ENCODE measurements at places on chromosomes 2 and 18.

DNA sequence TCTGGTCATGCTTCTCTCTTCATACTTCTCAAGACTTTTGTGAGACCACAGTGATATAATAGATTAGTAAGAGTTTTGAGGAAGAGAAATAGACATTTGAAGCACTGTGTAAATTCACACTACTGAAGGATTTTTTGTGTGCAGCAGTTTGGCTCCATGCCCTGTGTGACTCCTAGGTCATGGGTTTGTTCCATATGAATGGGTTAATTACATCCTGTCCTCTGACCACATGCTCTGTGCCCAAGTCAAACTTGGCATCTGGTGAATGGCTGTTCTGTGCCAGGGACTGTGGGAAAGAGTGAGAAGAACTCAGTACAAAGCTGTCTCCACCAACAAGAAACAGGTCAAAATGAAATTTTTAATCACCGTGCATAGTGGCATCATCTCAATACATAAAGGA, 304.0 kb downstream of the LNPK start:
- no peak for DNase-seq

DNA sequence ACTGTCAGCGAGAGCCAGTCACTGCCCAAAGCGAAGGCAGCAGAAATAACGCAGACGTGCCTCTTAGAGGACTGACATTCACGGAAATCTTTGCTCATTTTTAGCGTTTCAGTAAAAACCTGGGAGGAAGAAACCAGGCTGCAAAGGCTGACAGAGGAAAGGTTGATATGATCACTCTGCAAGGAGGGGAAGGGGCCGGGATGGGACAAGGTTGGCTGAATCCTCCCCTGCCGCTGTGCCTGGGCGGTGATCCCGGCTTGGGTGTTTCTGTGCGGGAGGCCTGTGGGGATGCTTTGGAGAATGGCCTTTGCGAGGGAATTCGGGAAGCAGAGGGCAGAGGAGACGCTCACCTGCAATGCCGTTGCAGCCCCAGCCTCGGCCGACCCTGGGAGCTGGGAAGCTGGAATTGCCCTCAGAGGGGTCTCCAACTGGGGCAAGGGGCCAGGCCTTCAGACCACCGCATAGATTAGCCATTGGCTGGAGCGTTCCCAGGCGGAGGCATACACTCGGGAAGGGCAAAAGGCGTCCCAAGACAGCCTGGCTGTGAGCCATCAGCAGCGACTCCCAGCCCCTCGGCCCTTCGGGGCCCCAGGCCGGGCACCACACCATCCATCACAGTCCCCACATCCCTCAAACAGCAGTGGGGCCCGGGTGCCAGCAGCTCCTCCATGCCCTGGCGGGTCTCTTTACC, 111.7 kb upstream of the GPC1 start:
- no peak for DNase-seq

DNA sequence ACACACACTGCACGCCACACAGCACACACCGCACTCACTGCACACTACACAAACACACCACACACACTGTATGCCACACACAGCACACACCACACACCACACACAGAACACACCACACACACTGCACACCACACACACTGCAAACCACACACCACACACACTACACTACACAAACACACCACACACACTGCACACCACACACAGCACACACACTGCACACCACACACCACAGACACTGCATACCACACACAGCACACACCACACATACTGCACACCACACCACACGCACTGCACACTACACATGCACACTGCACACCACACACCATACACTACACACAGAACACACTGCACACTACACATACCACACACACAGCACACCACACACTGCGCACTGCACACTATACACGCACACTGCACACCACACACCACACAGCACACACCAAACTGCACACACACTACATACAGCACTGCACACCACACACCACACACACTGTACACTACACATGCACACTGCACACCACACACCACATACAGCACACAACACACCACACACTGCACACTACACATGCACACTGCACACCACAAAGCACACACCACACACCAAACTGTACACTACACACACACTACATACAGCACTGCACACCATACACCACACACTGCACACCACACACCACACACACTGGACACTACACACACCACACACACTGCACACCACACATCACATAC, 59.6 kb downstream of the ASB1 start:
- DNase-seq = no peak

DNA sequence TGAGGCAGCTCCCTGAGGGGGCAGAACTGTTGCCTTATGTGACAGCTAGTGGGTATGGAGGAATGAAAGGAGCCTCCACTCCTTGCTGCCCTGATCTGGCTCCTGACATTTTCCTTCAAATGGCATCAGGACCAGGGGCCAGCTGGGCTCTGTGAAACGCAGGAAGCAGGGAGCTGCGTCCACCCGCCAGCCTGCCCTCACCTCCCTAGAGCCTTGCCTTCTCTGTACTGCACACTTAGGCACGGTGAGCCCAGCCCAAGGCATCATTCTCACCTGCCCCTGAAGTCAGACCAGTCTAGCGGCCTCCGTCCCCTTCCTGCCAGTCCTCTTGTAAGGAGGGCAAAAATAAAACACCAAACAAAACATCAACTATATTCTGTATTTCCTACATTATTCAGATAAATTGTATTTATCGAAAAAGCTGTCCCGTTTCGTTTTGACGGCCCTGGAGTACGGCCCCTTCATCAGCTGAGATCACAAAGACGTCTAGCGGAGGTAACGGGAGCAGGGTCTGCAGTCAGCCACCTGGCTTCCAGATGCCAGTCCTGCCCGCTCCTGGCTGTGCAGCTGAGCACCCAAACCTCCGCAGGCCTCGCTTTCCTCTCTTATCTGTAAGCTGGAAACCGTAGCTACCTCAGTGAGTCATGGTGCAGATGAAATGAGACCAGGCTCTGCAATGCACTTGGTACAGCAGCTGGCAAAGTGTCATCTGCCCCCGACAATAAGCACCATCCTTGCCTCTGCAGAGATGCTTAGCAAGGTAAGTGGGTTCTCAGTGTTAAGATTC, 6.9 kb upstream of the CTDP1 start:
- no peak for DNase-seq

- no peak for DNase-seq
Observed at GRCh38 chr2:238157506-238158017, 1.2 kb upstream of the ERFE start.

- no peak for DNase-seq
Observed at GRCh38 chr2:120990451-120990871, 254.8 kb downstream of the GLI2 start.

DNA sequence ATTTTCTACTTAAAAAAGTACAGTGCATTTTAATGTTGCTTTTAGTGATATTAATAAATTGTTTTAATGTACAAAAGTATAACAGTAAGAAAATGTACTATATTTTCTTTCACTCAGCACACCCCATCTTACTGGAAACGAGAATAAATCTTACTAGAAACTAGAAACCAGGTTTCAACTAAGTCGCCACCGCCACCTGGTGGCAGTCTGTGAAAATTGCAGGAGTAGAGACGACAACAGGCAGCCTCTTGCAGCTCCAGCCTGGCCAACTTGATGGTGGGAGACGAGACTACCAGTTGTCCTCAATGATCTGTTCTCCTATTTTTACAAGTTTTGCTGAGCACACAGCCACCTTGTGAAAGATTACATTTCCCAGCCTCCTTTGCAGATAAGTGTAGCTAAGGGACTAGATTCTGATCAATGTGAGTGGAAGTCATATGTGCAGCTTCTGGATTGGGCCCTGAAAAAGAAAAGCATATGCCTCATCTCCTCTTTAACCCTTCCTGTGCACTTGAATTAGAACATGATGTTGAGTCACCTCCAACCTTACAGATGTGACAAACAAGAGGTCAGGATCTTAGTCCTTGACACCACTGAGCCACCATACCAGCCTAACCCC, 8.7 kb downstream of the OTOF start:
- DNase-seq = peak; percentile 48

- DNase-seq = no peak
Observed at GRCh38 chr2:134594399-134594798, 124.4 kb downstream of the TMEM163 start.

DNA sequence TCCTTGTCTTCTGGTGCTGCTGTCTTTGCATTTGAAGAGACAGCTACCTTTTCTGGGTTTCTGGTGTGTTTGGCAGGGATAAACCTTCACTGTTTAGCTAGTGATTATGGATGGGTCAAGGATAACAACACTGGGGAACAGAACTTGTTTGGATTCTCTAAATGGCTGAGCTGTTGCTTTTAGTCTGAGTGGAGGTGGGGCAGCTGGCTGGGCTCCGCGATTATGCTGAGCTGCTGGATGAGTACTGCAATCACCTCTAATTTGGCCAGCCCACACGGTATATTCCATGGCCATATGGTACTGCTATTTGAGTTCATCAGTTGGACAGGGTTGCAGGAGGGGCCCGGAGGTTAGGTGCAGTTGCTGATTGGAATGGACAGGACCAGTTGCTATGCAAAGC, 361.6 kb upstream of the TFPI start:
- DNase-seq = no peak

All from stimulated activated CD4-positive, alpha-beta T cell treated with anti-CD3 and anti-CD28 coated beads, Interleukin-15, amount 100 ng/mL, for 1 hour (primary cell).